ENCODE measurements at places on chromosomes 1 and 21. TPM values are rescaled to one million over a fixed set of nuclear protein-coding genes. Genes with fewer than 3 reads are reported as not detected.

Gene AGO3
- total RNA-seq, result 8.2 TPM

Gene NHLH1
- total RNA-seq, result 0.45 TPM

Gene XPR1
- total RNA-seq, result 23.5 TPM

Gene MARK1
- 0.07 TPM for total RNA-seq

Gene BCAN
- 0.06 TPM for total RNA-seq

Gene CFHR4
- total RNA-seq, result not detected

Gene OPRD1
- 0.14 TPM for total RNA-seq

Gene LCE1C
- not detected for total RNA-seq

Gene RHBDL2
- 2.5 TPM for total RNA-seq

Gene CDK18
- 1.3 TPM for total RNA-seq

Gene PRAMEF33
- not detected for total RNA-seq

Gene GBP6
- not detected for total RNA-seq

Gene CRABP2
- 11.6 TPM for total RNA-seq

Gene ATP6V1G3
- total RNA-seq, result not detected

Gene WNT2B
- total RNA-seq, result 0.22 TPM
